ENCODE measurements at places on chromosomes 12 and 14. TPM values are rescaled to one million over a fixed set of nuclear protein-coding genes. Genes with fewer than 3 reads are reported as not detected.

DNA sequence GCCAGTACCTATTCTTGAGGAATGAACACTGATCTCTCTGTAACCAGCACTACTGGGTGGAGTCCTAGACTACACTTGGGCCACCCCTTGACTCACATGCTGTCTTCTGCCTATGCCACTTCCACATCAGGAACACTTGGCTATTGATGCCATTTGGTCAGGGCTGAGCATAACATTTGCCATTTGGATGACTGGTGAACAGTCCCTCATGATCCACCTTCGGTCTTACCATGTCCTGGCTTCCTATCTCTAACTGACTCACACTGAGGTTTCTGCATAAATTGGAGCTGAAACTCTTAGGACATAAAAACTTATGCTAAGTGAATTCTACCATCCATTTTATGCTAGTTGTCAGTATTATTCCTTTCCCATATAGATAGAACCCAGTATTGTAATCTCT lies 91.7 kb upstream of the PELI2 start:
- H3K4me1 ChIP-seq = no peaks in the 10 kb centered on the region
- DNase-seq = no peak
- H3K27ac ChIP-seq = no peak overlapping the region
- no peaks in the 10 kb centered on the region for H3K27me3 ChIP-seq

GRCh38 chr12:125145196-125145595 lies 80.0 kb downstream of the AACS start:
- no peaks in the 10 kb centered on the region for H3K36me3 ChIP-seq
- DNase-seq = no peak
- no peak overlapping the region for H3K27ac ChIP-seq
- no peaks in the 10 kb centered on the region for H3K27me3 ChIP-seq
- no peaks in the 10 kb centered on the region for H3K4me1 ChIP-seq

- no peaks in the 10 kb centered on the region for H3K27me3 ChIP-seq
- no peaks in the 10 kb centered on the region for H3K36me3 ChIP-seq
- no peak overlapping the region for H3K27ac ChIP-seq
- no peak overlapping the region for H3K4me3 ChIP-seq
These were observed 46.2 kb upstream of the MED13L start for GRCh38 chr12:116323406-116324386.

ARHGDIB gene
- 228 TPM for total RNA-seq

LALBA gene
- total RNA-seq = not detected

FSCB gene
- not detected for total RNA-seq

MEG3 gene
- total RNA-seq = 15.6 TPM

DNA sequence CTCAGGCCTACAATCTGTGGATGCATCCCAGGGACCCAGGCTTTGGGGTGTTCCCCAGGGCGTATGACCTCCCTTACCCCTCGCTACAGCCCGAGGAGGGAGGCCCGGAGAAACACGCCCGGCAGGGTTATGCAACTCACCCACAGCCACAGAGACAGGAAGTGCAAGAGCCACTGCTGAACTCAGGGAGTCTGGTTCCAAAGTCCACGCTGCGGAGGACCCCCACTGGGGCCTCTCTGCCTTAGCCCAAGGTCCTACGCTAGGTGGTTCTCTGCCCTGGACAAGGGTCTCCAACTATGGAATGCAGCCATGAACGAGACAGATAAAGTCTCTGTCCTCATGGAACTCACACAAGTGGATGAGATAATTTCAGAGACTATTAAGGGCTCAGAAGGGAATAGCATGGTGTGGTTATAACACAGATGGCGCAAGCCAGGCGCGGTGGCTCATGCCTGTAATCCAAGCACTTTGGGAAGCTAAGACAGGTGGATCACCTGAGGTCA lies 11.3 kb downstream of the SCARB1 start:
- H3K4me3 ChIP-seq = no peak overlapping the region
- H3K27ac ChIP-seq = peak overlapping the region; percentile 63
- peak; percentile 86 for DNase-seq
- H3K36me3 ChIP-seq = no peaks in the 10 kb centered on the region
- no peaks in the 10 kb centered on the region for H3K27me3 ChIP-seq

DNA sequence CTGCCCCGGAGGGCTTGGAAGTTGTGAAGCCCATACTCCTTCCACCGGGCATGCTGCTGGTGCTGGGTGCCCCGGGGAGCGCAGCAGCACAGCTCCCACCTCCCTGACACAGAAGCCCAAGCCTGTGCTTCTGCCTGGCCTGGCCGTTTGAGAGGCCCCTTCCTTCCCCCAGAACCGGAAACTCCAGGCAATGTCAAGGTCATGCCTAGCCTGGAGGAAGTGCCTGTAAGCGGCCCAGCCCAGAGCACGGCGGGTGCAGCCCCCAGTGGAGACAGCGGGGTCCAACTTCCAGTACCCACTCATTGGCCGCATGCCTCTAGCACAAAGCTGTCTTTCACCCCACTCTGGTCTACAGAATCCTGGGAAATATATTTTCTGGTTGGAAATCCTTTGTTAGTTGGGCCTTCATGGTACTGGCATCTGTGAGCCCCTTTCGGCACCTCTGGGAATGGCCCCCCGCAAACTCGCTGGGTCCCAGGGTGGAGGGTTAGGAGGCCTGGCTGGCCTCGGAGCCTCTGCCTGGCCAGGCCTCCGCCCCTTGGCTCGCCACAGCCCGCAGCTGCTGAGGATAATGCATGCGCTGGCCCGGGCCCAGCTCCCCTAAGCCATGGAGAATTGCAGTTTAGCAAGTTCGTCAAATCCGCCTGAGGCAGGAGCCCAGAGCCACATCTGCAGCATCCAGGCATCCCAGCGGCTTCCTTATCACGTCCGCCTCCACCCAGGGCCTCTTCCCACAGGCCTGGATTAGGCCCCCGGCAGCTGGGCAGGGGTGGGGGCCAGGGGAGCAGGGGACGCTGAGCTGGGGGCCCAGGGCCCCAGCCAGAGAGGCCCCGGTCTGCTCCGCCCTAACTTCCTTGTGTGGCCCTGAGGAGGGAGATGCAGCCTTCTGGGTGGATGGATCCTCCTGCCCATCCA lies 48.9 kb upstream of the DLK1 start:
- H3K4me3 ChIP-seq = no peak overlapping the region
- H3K27ac ChIP-seq = peak overlapping the region; percentile 72
- H3K36me3 ChIP-seq = no peaks in the 10 kb centered on the region
- DNase-seq = no peak
- H3K4me1 ChIP-seq = peaks cover 29% of the 10 kb centered on the region

CYP46A1 gene
- total RNA-seq = 1.3 TPM

- no peaks in the 10 kb centered on the region for H3K4me1 ChIP-seq
- DNase-seq = no peak
- H3K36me3 ChIP-seq = no peaks in the 10 kb centered on the region
- no peak overlapping the region for H3K4me3 ChIP-seq
- no peaks in the 10 kb centered on the region for H3K27me3 ChIP-seq
These were observed 173.6 kb upstream of the MGAT4C start for GRCh38 chr12:86429824-86430223.

- peaks cover 47% of the 10 kb centered on the region for H3K4me1 ChIP-seq
- H3K4me3 ChIP-seq = no peak overlapping the region
- H3K27ac ChIP-seq = no peak overlapping the region
- H3K36me3 ChIP-seq = no peaks in the 10 kb centered on the region
- peak; percentile 76 for DNase-seq
These were observed 2.6 kb upstream of the WNT10B start for GRCh38 chr12:48973941-48974673.

CNPY2 gene
- 101 TPM for total RNA-seq

All from upper lobe of right lung (tissue), 1 donor.